ENCODE measurements at places on chromosomes 3 and 15. TPM values are rescaled to one million over a fixed set of nuclear protein-coding genes. Genes with fewer than 3 reads are reported as not detected.

The FBN1 gene
- total RNA-seq: 2,749 TPM

The CHMP2B gene
- total RNA-seq: 20.6 TPM

The LEKR1 gene
- 0.20 TPM for total RNA-seq

The FETUB gene
- total RNA-seq: not detected

The ELL3 gene
- 3.1 TPM for total RNA-seq

The SKOR1 gene
- total RNA-seq: 0.17 TPM

The AMIGO3 gene
- not detected for total RNA-seq

The ZBTB47 gene
- total RNA-seq: 50.5 TPM

The KPNA4 gene
- 48.7 TPM for total RNA-seq

The USF3 gene
- total RNA-seq: 10.2 TPM
